ENCODE measurements at places on chromosomes 5 and 9. TPM values are rescaled to one million over a fixed set of nuclear protein-coding genes. Genes with fewer than 3 reads are reported as not detected.

DNA sequence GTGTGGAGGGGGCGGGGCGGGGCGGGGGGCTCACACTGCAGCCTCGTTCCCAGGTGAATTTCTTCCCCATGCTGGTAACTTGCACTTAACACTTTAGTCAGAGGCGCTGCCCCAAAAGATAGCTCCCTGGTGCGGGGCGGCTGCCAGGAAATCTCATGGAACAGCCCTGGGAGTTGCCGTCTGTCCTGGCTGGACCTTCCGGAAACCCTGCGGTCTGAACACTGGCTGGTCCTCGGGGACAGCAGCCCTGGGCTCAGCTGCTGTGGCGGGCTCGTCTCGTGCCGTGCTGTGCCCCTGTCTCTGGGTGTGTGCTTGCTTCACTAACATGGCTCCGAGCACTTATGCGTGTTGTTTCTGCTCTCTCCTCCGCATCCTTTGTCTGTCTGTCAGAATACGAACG lies 25.8 kb downstream of the PTGES2 start:
- no peak for DNase-seq

DNA sequence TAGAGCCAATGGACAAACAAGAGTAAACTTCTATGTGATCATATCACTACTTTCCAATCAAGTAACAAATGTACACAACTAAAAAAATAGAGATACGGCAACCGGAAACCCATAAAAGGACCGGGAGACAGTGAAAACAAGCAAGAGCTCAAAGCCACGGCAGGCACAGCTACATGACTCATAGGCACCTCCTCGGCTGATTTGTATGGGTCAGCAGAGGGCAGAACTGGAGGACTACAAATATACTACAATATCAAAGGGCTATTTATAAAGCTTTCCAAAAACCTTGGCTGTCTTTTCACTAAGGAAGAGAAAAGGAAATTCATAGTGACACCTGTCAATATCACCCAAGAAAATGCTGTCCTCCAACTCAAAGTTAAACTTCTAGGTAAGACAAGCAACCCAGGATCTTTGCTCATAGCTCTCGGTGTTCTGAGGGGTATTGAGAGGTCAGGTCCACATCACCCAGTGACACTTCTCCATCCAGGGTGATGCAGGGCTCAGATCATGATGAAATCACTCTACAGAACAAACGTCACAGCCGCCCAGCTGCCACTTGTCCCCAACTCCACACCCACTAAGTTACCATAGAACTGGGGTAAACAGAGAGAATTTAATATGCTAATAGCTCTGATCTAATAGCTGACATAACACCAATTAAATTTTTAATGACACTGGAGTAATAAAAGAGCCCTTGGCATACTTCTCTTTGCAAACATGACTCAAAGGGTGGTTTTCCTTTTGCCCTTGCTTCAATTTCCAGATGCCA lies 41.3 kb downstream of the PFDN1 start:
- DNase-seq, result peak; percentile 41

DNA sequence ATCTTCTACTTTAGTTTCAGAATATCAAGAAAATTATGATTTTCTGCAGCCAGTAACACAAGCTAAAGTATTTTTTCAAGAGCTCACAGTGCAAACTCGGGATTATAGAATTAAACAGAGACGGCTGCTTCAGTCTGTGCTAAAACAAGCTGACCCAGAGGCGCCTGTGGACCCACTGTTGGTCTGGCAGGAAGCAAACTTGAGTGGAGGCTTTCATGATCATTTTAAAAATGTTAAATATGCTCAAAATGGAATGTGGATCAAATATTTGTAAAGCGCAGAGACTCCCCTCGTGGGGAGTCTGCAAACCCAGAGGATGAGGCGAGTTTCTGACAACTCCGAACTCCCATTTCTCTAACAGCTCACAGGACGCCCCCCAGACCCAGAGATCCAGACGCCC lies 13.0 kb downstream of the ROR2 start:
- DNase-seq, result no peak

DNA sequence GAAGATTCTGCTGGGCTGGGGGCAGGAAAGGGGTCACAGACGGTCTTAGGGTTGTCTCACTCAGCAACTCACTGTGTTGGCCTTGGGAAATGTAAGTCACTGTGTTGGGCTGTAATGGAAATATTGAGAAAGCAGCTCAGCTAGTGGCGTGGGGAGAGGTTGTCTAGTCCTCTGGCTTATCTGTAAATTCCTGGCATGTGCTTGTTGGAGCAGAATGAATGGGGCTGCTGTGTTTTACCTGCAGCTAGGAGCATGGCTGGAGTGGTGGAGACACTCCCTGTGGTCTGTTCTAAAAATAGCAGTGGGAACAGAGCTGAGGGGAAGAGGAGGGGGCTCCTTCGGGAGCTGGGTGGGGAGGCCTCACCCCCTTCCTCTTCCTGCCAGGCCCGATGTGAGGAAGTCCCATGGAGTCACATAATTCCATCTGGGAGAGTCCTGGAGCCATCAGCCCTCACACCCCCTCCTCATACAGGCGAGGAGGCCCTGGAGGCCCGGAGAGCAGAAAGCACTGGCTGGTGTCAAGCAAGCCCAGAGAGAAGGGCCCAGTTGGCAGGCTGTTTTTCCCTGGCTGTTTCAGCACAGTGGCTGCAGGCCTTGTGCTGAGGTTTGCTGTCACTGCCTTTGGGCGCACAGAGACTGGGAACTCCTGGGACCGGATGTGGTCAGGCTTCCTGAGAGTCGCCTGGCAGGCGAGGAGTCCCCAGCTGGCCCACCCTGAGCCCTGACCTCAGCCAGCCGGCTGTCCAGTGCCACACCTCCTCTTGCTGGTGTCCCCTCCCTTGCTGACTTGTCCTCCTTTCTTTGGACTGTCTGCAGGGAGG lies 84.9 kb downstream of the RGS3 start:
- DNase-seq, result peak; percentile 52

DNA sequence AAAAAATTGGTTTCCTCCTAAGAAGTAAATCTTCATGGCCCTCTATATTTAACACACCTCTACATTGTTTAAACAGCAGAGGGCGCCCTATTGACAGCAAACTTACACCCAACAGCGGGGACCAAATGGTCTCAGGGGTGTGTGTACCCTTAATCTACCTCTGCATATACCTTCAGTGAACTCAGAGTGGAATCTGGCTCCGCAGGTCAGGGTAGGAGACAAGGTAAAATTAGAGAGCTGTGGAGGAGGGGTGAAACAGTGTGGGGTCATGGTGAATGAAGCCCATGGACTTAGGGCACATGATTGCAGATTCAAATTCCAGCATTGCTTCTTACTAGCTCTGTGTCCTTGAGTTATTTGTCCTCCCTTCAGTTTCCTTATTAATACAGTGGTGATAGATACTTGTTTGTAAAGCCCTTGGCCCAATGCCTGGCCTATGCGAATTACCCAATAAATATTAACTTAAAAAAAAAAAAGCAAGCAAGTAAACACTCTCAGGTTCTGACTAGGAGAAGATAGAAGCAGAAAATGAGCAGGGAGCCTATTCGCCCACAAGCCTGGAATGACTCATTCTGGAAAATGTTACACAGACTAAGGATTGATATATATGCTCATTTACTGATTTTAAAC lies 122.9 kb downstream of the CAVIN4 start:
- peak; percentile 20 for DNase-seq

- no peak for DNase-seq
Measured at GRCh38 chr9:99430301-99430700, 208.2 kb downstream of the SEC61B start.

The BNC2 gene
- total RNA-seq, result not detected

GRCh38 chr9:69149321-69149807 lies 24.7 kb upstream of the TJP2 start:
- no peak for DNase-seq

Data from activated CD4-positive, alpha-beta T cell treated with anti-CD3 and anti-CD28 coated beads for 36 hours (primary cell).